ENCODE measurements at places on chromosomes 6 and 20. TPM values are rescaled to one million over a fixed set of nuclear protein-coding genes. Genes with fewer than 3 reads are reported as not detected.

Gene PPIL4
- 39.2 TPM for polyA plus RNA-seq

Gene SLC44A4
- polyA plus RNA-seq, result 1.7 TPM

Gene C20orf202
- polyA plus RNA-seq, result 0.27 TPM

Gene NKX2-2
- 0.09 TPM for polyA plus RNA-seq

Gene HDGFL1
- polyA plus RNA-seq, result under 0.01 TPM

Gene FANCE
- 8.4 TPM for polyA plus RNA-seq

Gene ADGRF1
- polyA plus RNA-seq, result 0.66 TPM

Gene CALHM4
- polyA plus RNA-seq, result 0.14 TPM

Gene ANKEF1
- 3.2 TPM for polyA plus RNA-seq

Gene DSTN
- polyA plus RNA-seq, result 310 TPM

Gene PDSS2
- 9.8 TPM for polyA plus RNA-seq

Gene PRRT1
- polyA plus RNA-seq, result 6.1 TPM

Gene CYP39A1
- polyA plus RNA-seq, result 1.2 TPM

Gene PAK5
- polyA plus RNA-seq, result 0.75 TPM

Gene SEC23B
- polyA plus RNA-seq, result 16.4 TPM

Gene CASS4
- 3.7 TPM for polyA plus RNA-seq

Gene MLIP
- polyA plus RNA-seq, result 1.1 TPM

Gene SYCP2
- 7.9 TPM for polyA plus RNA-seq

Gene GUCA1A
- polyA plus RNA-seq, result 0.52 TPM

All from thymus (tissue), 14 donors.